ENCODE measurements at places on chromosomes 7 and 10.

DNA sequence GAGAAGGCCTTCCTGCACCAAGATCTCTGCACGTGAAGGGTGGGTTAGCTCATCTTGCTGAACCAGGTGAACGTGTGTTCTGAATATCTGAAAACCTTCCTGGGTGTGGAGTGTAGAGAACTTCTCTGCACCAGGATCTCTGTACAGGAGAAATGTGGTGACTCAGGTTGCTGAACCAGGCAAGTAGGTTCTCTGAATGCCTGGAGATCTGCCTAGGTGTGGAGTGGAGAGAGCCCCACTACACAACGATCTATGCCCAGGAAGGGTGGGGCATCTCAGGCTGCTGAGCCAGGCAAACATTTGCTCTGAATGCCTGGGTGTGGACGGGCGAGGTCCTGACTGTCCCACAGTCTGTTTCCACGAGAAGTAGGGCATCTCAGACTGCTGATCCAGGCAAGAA is 1002.3 kb upstream of the KCND2 start:
- DNase-seq: no peak

DNA sequence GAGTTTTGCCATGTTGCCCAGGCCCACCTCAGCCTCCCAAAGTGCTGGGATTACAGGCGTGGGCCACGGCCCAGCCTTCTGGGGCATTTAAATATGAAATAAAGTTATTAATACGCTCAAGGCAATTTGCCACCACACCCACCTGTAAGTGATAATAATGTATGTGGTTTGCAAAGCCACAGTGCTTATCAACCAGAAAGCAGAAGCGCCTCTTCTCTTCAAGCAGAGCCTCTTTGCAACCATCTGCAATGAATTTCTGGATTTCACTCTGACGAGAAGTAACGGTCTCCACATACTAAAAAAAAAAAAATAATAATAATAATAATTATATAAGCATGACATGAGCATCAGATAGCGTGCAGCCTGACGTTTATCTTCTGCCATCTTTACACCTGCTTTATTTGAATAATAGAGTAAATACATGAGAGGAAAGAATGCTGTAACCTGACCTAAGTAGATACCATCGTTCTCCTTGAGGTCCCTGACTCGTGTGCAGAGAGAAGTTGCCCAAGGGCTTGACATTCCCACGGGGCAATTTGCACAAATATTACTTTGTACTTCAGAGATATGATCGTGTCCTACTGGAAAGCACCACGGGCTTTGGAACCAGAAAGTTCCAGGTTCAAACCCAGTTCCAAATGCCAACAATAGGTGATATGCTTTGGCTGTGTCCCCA is 34.0 kb downstream of the BRI3 start:
- no peak for DNase-seq

DNA sequence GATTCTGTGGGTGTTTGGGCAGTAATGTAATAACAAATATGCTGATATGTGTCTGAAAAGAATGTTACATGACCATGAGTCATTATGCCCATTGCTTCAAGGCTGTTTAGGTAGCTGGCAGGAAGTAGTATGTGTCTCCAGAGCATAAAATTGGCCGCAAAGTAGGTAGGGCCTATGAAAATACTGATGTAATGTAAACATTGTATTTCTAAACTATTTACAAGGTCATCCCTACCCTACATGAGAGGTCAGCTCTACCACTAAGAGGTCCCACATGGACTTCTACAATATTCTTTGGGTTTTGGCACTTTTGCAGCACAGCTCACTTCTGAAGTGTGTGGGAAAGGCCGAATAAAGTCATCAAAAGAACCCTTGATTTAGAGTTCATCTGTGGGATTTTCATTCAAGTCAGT is 301.9 kb downstream of the AHR start:
- DNase-seq: peak; percentile 98

- no peak for DNase-seq
Observed at GRCh38 chr10:62005281-62005680, 103.8 kb downstream of the ARID5B start.

DNA sequence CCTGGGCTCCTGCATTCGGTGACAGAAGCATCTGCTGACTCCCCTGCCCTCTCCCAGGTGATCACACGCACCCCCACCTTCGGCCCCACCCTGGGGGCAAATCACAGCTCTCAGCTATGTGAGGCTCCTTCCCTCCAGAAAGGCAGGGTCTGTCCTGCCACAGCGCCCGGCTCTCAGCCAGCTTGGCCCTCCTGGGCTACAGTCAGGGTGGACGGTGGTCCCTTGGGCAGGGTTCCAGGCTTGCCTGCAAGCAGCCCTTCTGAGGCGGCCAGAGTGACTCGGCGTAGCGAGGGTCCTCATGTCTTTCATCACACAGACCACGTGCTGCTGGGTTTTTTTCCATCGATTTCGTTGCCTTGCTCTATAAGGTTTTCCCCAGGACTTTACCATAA is 53.6 kb upstream of the EBF3 start:
- no peak for DNase-seq

DNA sequence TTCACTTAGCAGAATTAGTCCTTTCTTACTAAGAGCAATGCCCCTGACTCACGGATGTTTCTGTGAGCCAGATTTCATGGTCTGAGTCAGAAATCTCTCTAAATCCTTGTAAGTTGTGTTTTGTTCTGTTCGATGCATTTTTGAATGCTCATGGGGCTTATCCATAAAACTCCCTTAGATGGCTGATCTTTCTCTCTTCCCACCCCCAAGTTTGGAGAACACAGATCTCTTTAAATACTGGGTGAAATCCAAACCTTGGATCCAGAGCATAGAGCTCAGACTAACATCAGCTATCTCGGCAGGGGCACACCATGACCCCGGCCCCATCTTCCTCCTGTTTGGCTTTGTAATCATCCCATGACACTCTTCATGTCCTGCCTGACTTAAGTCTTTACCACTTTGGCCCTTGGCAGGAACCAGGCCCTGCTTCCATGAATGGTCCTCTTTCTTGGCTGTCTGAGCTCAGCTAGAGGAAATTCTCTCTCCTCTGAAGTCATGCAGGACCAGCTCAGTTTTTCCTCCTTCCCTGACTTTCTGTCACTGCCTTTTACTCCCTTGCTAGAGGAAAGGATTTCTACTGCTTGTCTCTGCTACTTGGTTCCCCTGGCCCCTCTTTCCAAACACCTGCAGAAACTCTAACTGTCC is 120.4 kb upstream of the RAB11FIP2 start:
- DNase-seq: no peak

GRCh38 chr10:10792681-10793080 is 225.0 kb upstream of the CELF2 start:
- DNase-seq: peak; percentile 97

GRCh38 chr10:58568428-58568935 is 55.8 kb downstream of the BICC1 start:
- no peak for DNase-seq

DNA sequence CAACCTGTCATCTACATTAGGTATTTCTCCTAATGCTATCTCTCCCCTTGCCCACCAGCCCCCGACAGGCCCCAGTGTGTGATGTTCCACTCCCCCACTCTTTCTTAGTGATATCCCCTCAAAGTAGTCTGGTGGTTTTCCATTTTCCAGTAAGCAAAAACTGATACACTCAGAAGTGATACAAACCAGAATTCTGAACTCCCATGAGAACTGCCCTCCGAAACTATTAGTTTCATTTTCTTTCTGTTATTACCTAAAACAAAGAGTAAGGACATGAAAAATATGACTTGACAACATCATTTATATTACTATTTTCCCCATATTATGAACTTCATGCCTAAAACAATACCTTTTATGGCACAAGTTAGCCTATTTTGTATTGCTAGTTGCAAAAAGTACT is 175.0 kb downstream of the OTUD1 start:
- no peak for DNase-seq

DNA sequence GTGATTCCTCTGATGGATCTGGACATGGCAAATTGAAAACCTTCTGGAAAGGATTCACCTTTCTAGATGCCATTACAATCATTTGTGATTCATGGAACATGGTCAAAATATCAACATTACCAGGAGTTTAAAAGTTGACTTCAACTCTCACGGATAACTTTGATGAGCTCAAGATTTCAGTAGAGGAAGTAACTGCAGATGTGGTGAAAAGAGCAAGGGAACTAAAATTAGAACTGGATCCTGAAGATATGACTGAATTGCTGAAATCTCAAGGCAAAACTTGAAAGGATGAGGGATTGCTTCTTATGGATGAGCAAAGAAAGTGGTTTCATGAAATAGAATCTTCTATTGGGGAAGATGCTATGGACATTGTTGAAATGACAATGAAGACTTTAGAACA is 293.6 kb downstream of the ARHGAP12 start:
- DNase-seq: no peak

- no peak for DNase-seq
Observed at GRCh38 chr7:108596560-108596959, 26.9 kb downstream of the DNAJB9 start.

GRCh38 chr7:94561841-94562514 is 52.4 kb downstream of the CASD1 start:
- peak; percentile 60 for DNase-seq

GRCh38 chr7:114112806-114113205 is 194.0 kb upstream of the PPP1R3A start:
- DNase-seq: no peak

DNA sequence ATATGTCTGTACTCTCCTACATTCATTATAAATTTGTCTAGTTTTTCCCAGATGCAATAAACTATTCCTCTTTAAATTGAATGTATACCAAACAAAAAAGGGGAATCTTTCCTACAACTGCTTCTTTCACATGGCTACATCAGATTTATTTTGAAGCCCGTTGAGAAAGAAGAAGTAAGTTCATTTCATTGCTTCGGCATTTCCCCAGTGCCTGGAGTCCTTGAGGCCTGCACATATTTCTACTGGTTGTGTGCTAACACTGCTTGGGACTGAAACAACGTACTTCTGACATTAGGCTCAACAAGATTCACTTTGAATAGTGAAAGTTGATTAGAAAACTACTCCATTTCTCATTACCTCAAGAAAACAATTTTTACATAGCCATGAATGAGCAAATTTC is 201.7 kb downstream of the PHF14 start:
- DNase-seq: no peak

DNA sequence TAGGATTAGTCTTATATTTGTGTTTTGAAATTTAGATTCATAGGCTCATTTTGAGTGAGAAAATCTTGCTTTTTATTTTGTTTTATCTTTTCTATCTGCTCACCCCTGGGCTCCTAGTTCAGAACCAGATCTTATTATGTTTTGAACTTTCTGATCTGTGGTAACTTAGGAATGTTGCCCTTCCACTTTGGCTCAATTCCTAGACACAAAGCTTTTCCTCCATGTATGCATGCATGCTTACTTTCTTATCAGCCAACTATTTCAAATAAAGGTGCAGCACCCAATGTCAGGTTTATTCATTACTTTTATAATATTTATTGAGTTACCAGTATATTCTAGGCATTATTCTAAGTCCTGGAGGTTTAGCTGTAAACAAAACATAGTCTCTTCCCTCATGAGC is 374.8 kb upstream of the KIAA1217 start:
- no peak for DNase-seq

- no peak for DNase-seq
Observed at GRCh38 chr10:76067447-76067846, 636.0 kb downstream of the LRMDA start.

DNA sequence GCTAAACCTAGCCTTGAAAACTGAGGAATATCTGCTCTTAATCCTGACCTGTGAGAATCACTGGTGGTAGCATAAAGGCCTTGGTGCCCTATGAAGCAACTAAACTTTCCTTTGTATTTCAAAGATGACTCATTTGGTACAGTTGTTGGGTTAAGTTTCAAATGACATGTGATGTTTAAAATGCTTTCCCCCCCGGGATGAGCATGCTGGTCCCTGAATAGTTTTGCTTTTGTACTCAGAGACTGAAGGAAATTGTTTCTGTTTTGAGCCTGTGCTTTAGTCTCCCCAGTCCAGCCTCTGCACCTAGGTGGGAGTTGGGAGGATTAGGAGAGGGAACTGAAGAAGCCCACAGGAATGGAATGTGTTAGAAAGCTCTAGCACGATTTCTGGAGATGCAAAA is 258.9 kb upstream of the NPY start:
- peak; percentile 58 for DNase-seq

GRCh38 chr7:22361795-22362194 is 4.8 kb upstream of the RAPGEF5 start:
- DNase-seq: peak; percentile 15

- DNase-seq: no peak
Observed at GRCh38 chr7:108307595-108307994, 148.6 kb downstream of the NRCAM start.

DNA sequence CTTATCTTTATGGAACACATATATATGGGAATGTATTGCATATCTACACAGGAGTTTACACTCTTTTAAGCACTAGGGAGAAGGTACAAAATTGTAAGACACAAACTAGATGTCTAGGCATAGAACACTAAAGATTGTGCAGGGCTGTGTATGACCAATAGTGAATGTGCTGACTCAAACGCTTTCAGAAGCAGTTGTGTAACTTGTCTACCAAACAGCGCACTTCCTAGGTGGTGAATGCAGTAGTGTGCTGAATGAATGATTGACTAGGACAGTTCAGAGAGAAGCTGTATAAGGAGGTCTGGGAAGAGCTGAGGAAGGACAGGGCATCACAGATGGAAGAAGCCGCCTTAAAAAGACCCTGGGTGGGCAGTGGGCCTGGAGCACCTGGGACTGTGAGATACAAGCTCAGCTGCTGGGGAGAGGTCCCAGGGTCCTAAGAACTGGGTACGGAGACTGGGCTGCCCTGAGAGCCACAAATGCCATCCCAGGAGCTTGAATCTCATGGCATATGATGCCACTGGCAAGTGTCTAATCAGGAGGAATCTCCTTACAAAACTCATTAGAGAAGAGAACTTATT is 14.2 kb downstream of the CLRN3 start:
- DNase-seq: no peak

GRCh38 chr10:62348029-62348428 is 26.1 kb upstream of the ZNF365 start:
- DNase-seq: peak; percentile 40

- no peak for DNase-seq
Observed at GRCh38 chr7:44112231-44112996, 8.3 kb downstream of the AEBP1 start.

GRCh38 chr7:72391821-72392377 is 20.2 kb downstream of the CALN1 start:
- DNase-seq: no peak

- no peak for DNase-seq
Observed at GRCh38 chr10:78596556-78596955, 472.2 kb upstream of the ZMIZ1 start.

- DNase-seq: no peak
Observed at GRCh38 chr7:29359482-29360093, 165.0 kb downstream of the CHN2 start.

DNA sequence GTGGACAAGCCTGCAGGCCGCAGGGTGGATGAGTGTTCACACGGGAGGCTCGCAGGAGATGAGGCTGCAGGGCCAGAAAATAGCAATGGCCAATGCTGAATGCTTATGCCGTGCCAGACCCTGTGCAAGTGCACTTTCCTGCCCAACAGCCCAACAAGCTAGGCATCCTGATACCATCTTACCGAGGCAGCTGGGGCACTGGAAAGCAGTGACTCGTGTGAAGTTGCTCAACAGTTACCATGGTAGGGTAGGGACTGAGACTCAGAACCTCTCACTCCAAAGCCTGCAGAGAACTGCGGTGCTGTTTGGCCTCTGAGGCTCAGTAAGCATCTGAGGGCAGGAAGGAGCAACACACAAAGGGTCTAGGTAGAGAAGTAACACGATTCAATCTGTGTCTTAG is 43.7 kb downstream of the JAZF1 start:
- peak; percentile 23 for DNase-seq

Data from EL (cell line).